GM06990 (cell line): ENCODE measurements at places on chromosomes 4 and X.

- no peak for DNase-seq
Measured at GRCh38 chr4:56575820-56576429, 70.3 kb downstream of the ARL9 start.

GRCh38 chrX:69615779-69616456, at the start of gene EDA:
Gene EDA, plus strand, starts transcription at chrX:69616113.
- peak; percentile 54 for DNase-seq

DNA sequence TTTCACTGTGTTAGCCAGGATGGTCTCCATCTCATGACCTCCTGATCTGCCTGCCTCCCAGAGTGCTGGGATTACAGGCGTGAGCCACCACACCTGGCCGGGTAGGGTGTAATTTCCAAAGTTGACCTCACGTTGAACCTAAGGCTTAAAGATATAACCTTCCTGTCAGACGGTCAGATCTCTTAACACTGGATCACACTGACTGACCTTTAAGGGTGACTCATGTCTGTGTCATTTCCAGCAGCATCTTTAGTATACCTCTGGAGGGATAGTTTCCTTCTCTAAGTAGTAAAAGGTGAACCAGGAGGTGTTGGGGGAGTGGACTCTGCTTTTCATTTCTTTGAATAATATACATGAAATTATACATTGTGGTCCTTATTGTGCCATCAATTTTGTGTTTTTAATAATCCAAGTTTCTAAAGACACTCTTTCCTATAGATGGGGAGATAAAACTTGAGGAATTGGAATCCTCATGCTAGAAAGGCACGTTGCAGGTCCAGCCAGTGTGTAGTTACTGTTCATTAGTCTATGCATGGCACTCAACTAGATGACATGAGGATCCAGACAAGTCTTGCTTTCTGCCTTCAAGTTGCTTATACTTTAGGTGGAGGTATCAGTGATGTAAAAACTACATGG, 45.7 kb downstream of the ARHGAP10 start:
- no peak for DNase-seq

GRCh38 chr4:78552389-78553042, 946 bp downstream of the ANXA3 start:
- no peak for DNase-seq

- DNase-seq: no peak
Measured at GRCh38 chrX:39227371-39227770, 426.1 kb downstream of the MID1IP1 start.

- DNase-seq: peak; percentile 44
Measured at GRCh38 chr4:123397144-123398065, 810 bp downstream of the SPRY1 start.

DNA sequence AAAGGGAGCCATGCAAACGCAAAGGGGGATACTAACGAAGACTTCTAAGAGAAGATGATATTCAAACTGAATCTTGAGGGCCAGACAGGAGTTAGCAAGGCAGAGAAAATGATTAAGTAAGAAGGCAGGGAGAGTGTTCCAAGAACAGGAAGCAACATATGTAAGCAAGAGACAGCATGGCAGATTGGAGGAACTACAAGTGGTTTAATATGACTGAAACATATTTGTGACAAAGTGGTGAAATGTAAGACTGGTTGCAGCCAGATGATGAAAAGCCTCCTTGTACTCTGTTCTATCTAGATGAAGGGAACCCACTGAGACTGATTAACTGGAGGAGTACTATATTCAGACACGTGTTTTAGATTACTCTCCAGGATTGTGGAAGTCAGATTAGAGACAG, 116.6 kb upstream of the DIAPH2 start:
- DNase-seq: no peak

DNA sequence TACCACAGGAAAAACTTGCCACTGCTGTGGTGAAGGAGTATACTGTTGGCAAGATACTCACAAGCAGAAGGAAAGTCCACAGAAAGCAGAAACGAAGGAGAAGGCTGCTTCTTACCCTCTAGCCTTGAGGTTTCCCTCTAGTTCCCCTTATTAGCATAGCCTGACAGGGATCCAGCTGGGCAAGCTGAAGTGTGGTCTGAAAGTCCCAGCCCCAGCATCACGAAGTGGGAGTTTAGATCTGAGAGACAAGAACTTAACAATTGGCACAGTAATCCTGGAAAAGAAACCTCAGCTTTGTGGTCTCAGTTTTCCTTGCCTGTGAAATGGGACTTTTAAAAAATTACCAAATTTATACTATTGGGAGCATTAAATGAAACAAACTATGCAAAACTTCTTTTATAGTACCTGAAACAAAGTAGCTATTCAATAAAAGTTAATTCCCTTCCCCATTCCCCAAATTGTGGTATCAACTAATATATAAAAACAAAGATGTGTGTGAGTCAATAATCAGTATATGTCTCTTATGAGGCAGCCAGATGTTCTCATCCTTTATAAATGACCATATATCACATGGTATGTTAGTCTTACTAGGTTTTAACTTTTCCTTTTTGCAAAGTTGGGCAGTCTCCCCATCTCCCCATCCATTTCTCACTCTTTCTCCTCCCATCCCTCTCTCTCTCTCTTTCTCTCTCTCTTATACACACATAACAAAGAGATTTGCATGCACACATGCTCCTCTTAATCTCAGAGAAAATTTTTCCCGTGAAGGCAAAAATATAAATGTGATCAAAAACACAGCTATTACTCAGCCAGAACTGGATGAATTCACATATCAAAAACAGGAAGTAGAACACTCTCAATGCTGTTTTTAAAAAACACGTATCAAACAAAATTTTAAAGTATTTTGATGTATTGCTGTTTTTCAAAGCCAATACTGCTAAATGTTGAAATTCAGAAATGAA, 57.8 kb downstream of the SCFD2 start:
- no peak for DNase-seq

DNA sequence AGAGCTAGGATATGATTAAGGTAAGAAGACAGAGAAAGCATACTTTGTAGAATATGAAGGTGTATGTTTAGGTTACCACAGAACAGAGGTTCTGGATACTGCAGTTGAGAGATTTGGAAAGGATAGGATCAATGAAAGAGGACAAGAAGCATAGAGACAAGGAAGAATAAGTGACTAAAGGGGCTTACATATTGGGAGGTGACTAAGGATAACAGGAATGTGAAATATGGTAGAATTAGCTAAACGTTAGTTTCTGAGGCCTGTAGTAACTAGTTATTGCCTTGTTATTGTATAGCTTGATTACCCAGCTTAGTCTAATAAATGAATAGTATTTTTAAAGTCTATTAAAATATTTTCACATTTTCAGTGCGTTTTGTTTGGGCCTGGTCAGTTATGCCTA, 38.2 kb downstream of the CENPI start:
- no peak for DNase-seq

DNA sequence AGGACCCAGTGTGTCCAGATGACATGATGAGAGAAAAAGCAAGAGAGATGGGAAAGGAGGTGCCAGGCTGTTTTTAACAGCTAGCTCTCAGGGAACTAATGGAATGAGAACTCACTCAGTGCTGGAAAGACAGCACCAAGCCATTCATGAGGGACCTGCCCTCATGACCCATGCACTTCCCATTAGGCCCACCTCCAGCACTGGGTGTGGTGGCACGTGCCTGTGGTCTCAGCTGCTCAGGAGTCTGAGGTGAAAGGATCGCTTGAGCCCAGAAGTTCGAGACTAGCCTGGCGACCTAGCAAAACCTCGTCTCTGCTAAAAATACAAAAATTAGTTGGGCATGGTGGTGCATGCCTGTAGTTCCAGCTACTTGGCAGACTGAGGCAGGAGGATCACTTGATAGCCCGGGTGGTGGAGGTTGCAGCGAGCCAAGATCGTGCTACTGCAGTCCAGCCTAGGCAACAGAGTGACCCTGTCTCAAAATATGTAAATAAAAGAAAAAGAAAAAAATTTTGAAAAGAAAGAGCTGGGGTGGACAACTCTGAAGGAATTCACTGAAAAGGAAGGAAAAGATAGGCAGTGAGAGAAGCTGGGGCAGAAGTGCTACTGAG, 50.9 kb downstream of the FAM193A start:
- DNase-seq: no peak

- peak; percentile 52 for DNase-seq
Measured at GRCh38 chr4:7335344-7336066, 99.2 kb downstream of the PSAPL1 start.

DNA sequence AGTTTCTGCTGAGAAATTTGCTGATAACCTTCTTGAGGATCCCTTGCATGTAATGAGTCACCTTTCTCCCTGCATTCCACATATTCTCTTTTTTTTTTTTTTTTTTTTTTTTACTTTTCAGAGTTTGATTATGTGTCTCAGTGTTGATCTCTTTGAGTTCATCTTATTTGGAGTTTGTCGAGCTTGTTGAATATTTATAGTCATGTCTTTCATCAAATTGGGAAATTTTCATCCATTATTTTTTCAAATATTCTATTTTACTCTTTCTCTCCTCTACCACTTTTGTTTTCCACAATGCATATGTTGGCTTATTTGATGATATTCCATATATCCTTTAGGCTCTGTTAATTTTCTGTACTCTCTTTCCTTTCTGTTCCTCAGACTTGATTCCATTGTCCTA, 136.1 kb downstream of the MAD2L1 start:
- no peak for DNase-seq
